ENCODE measurements at places on chromosomes 7 and 10.

DNA sequence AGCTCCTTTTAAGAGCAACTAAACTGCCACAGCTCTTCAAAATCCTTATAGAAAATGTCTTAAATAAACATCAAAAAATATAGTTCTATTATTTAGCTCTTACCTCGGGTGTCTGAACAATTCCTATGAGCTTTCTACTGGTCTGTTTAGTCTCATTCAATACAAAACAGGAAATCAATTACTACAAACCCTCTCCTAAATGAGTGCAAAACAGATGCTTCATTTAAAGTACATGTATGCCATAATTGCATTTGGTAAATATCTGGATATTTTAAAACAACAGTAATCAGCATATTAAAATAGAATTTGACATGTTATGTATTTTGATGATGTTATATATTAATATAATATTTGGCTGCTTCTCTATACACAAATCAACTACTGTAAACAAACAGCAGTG, 38.5 kb upstream of the MTPN start:
- DNase-seq, result no peak

DNA sequence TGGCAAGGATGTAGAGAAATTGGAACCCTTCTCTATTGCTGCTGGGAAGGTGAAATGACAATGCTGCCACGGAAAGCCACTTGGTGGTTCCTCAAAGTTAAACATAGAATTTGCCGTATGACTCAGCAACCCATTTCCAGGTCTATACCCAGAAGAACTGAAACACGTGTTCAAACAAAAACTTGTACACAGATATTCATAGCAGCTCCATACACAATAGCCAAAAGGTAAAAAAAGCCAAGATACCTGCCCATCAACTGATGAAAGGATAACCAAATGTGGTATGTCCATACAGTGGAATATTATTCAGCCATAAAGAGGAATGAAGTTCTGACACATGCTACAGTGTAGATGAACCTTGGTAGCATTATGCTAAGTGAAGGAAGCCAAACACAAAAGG, 39.1 kb downstream of the LHPP start:
- no peak for DNase-seq

DNA sequence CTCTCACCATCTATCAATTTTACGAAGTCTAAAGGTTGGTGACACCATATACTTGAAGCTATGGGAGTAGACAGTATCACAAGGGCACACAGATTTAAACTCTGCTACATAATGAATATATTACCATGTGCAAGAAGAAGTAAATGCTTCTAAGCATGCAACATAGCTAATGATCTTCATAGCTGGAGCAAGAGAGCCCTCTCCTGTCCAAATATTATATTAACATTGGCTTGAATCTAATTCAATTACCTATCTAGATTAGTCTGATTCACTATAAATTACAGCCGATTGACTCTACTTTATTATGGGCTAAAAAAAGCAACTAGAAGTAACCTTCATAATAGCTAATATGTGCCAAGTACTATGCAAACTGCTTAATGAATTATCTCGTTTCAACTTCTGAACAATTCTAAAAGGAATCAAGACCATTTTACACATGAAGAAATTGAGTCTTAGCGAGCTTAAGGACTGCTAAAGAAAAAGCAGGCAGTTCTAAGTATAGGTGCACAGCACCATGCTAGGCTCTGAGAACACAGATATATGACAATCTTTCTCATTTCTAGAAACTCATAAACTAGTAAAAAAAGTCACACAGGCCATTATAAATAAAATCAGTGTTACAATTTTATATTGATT, 21.9 kb downstream of the FRA10AC1 start:
- no peak for DNase-seq

DNA sequence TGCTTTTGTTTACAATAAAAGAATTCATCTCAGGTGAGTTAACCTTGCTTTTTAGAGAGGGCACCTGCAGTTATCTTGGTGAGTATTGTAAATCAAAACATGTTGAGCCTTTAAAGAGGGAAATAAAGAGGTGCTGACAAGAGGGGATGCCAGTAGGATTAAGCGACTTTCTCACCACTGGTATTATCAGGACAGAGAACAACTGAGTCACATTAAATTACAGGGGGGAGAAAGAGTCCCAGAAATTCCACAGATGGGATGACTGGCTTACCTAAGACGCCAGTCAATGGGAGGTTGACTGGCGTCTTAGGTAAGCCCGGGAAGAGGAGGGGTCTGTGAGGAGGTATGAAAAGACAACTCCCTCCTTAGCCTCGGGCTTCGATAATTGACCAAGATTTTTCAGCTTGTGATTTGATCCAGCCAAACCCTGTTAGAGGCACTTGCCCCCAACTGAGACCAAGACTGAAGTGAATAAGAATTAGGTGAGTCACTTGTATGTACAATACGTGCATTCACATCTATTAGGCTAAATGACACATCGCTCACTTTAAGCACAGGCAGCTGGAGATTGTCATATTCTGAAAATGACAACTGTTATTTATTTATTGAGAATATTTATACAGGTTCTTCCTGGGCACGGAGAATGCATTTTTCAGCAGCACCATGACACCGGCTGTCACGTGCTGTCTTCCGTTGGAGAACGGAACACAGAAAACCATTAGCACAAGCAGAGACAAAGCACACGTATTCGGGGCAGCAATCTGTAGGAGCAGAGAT, 117.6 kb downstream of the SEM1 start:
- DNase-seq, result no peak

GRCh38 chr10:118832241-118832651, 77.5 kb upstream of the CACUL1 start:
- DNase-seq, result no peak

- no peak for DNase-seq
Observed at GRCh38 chr7:123041101-123041500, 45.6 kb upstream of the TAS2R16 start.

GRCh38 chr7:69749994-69750393, 151.7 kb downstream of the AUTS2 start:
- no peak for DNase-seq

GRCh38 chr10:48672596-48673265, 11.9 kb upstream of the WDFY4 start:
- DNase-seq, result no peak

- DNase-seq, result no peak
Observed at GRCh38 chr10:49541762-49542161, 2.8 kb upstream of the ERCC6 start.

DNA sequence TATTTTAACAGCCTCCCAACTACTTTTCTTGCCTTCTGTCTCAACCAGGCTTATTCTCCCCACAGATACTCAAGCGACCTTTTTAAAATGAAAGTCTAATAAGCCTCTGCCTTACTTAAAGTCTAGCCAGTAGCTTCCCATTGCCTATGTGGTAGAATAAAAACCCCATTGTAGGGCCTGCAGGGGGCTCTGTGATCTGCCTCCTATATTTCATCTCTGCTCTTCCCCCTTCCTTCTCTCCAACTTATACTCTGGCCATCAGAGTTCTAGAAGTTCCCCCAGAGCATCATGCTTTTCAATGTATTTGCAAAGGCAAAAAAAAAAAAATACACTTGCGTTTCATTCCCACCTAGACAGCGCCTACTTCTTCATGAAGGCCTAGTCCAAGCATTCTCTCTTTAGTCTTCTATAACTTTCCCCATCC, 167.7 kb upstream of the ADO start:
- no peak for DNase-seq

GRCh38 chr10:80509403-80510161, 28.1 kb upstream of the SH2D4B start:
- no peak for DNase-seq
